Left ventricle myocardium inferior (tissue), 1 donor: ENCODE measurements at places on chromosomes 4 and X. TPM values are rescaled to one million over a fixed set of nuclear protein-coding genes. Genes with fewer than 3 reads are reported as not detected.

DNA sequence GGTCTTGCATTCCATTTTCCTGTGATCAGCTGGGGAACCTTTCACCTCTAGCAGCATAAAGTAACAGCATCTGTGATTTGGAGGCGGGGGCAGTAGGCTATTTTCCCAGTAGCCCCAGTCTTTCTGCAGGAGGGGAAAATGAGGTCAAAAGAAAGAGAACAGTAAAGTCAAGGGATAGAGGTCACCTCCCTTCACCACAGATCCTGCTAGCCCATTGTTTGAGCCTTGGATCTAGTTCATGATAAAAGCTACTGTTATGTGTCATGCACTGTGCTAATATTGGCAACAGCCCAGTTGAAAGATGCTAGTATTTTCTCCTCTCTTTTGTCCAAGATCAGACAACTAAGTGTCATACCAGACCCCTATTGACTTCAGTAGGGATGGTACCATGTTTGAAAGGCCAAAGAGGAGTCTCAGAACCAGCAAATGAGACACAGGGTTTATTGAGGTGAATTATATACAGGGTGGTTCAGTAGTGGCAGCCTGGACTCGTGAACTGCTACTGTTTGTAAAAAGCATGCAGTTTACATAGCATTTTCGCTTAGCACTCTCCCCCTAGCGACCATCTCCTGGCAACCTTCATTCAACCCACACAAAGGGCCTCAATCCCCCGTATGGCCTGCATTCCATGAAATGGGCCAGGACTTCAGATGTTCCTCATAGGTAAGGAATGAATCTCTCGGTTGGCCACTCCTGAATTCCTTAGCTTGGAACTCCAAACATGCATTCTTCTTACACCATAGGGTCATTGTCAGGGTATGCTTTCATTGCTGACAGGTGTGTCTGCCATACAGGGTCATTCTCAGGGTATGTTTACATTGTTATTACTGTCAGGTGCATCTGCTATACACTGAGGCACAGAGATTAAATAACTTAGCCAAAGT lies 170.0 kb upstream of the FRMPD4 start:
- DNase-seq: no peak

Gene ALB
- not detected for total RNA-seq

Gene ZNF141
- 8.2 TPM for total RNA-seq

DNA sequence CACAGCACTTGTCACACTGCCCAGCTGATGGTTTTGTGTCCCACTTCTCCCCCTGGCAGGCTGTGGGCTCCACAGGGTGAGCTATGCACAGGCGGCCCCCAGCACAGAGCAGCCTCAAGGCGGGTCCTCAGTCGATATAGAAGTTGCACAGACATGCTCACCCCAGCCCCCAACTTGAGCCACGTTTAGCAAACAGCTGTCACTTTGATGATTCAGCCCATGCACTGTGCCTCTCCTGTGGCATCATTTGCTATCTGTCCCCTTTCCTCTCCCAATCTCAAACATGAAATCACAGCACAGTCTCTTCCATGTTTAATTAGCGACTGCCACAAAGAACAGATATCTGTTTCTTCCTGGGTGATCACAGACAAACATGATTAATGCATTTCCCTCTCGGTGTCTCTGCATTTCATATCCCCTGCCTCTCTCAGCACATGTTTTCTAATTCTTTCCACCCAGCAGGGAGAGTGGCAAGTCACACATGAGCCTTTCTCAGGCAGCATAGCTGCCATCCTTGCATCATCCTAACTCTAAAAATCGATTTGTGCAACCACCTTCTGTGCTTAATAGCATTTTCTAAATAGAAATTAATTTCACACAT lies 204.9 kb downstream of the EVC2 start:
- no peak for DNase-seq

- no peak for DNase-seq
These were observed 33.2 kb upstream of the SLC9A7 start for GRCh38 chrX:46791927-46792809.

GRCh38 chrX:133999031-133999705 lies 13.8 kb upstream of the GPC3 start:
- peak; percentile 16 for DNase-seq

- peak; percentile 28 for DNase-seq
These were observed 46.1 kb downstream of the TMEM150C start for GRCh38 chr4:82515705-82516104.

Gene MID2
- total RNA-seq: 6.3 TPM

GRCh38 chrX:118131336-118131735 lies 14.7 kb upstream of the KLHL13 start:
- no peak for DNase-seq

DNA sequence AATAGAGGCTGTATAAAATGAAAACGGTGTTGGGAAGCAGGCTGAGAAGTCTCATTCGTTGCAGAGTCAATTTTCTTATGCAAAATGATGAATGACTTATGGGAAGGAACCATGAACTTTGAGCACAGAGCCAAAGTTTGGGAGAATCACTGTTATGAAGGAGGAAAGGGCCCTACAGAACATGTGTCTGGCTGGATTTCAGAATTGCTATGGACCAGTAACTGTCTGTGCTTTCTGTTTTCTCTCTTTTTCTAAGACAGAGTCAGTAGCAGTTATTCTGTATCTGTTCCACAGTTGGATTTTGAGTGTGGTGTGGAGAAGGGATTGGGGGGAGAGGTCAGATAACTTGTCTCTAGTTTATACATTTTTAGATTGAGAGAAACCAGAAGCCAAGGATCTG lies 265.0 kb upstream of the HS3ST1 start:
- DNase-seq: no peak

DNA sequence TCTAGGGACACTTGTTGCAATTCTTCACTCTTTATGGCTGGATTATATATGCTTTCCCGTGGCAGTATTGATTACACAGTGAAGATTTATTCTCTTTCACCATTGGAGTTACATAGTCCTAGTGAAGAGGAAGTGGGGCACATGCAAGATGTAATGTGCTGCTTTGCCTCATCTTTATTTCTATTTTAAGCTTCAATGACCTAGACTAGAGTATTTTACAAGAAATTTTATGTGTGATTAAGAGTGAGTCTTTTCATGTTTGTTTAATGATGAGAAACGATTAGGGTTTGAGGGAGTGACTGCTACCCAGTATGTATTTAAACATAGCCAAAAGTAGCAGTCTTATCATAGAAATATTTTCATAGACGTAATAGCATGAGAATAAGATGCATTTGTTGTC lies 30.8 kb downstream of the DIAPH2 start:
- DNase-seq: no peak

GRCh38 chr4:98283219-98284189 lies 22.3 kb downstream of the RAP1GDS1 start:
- DNase-seq: no peak

- no peak for DNase-seq
These were observed 145.5 kb upstream of the NPY2R start for GRCh38 chr4:155062948-155063347.

DNA sequence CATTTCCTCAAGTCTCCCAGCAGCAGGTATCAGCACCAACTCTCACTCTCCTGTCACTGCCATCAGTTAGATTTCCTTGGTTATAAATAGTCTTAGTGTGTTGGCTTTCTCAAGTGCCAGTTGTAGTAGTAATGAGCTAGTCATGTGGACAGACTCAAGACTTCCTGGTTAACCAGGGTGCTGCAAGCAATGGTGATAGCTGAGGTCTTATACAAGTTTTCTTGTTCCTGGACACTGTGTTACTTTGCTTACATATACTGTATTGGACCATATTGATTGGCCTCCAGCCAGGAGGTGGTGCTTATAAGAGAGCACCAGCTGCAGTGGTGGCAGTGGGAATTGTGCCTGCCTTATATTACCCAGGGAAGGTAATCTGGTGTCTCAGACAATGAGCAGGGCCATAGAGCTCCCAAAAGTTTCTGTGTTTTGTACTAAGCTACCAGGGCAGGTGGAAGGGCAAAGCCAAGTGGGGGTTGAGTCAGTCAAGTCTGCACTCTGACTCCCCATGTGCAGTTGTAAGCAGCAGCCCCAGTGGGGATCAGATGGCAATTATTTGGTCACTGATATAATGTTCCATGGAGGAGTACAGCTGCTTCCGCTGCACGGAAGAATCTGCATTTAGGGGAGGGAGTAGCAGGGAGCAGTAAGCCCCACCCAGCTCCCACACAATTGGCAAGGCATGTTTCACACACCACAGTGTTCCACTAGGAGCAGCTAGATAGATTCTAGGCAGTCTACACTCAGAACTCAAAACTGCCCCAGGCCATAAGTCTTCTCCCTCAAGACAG lies 24.1 kb upstream of the ZDHHC15 start:
- DNase-seq: no peak

Gene PWWP3B
- 15.5 TPM for total RNA-seq

Gene GLRA3
- total RNA-seq: not detected

DNA sequence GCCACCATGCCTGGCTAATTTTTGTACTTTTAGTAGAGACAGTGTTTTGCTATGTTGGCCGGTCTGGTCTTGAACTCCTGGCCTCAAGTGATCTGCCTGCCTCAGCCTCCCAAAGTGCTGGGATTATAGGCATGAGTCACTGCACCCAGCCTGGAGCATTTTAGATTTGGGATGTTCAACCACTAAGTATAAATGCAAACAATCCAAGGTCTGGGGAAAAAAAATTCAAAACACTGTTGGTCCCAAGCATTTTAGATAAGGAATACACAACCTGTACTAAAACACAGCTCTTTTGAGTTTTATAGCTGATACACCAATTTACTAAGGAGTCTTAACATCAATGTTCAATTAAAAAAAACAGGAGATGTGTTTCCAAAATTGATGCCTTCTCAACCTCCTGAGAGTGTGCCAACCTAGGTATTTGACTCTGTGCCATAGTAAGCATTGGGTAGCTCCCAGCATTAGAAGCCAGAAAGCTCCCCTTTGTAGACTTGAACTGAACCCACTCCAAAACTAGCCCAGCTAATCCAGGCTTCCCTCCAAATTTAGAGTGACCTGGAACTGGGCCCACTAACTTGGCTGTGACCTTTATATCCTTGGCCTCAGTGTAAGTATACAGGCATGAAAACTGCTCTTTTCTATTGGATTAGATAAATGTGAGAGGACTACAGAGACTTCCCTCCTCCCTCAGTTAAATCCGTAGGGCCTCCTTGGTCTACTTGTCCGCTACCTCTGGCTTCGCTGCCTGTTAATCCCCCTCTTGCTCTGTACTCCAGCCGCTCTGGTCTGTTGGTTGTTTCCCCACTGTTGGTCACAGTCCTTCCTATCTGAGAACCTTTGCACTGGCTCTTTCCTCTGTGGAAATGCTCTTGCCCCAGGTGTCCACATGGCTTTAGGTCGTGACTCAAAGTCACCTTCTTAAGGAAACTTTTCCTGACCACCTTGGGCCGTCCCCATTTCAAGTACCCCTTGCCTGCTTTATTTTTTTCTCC lies 77.6 kb downstream of the CCKAR start:
- peak; percentile 58 for DNase-seq

DNA sequence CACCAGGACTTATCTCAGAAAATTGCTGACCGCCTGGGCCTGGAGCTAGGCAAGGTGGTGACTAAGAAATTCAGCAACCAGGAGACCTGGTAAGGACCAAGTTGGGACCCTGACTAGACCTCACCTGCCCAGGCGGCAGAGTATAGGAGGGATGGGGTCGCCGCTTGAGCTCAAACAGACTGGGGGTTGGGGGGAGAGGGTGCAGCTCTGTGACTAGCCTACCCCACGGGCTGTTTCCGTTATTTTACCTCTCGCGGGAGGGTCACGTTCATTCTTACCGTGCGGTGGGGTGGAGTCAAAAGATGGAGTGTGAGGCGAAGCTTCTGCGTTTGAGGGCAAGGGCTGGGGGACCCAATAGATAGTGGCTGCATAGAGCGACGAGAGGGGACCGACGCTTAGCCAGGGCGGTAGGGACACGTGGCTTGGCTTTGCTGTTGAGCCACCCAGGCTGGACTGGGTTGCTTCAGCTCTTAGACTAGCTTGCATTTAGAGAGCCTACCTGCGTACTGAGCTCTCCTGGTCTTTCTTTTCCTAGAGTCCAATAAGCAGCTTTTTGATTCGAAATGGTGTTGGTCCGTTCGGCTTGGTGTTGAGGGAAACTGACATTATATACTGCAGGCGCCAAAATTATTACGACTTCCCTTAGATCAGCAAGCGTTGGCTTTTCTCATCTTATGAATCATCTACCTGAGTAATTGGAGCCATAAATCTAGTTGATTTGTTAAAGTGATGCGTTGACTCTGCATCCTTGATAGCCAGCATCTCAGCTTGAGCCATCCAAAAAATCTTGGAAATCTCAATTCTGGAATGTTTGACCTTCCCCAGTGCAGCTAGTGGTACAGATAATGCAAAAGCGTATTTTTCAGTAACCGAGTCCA lies 591 bp downstream of the PRPS1 start:
- DNase-seq: peak; percentile 13

DNA sequence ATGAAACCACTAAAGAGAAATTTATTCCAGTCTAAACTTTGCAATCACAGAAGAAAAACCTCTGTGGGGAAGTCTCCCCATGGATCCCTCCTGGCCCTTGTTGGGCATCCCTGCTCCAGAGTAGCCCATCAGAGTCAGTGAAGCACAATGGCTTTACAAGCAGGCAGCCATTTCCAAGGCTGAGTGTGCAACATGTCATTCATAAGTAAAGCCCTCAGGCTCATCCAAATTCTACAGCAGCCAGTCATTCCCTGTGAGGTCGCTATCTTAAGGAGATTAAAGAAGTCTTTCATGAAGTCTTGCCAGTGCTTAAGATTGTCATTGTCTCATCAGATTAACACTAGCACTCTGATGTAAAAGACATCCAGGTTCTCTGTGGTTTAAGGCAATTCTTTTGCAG lies 17.0 kb upstream of the MAPK10 start:
- no peak for DNase-seq

Gene KLHL4
- total RNA-seq: 0.74 TPM

- no peak for DNase-seq
These were observed 144.4 kb downstream of the GLRA2 start for GRCh38 chrX:14673764-14674163.

DNA sequence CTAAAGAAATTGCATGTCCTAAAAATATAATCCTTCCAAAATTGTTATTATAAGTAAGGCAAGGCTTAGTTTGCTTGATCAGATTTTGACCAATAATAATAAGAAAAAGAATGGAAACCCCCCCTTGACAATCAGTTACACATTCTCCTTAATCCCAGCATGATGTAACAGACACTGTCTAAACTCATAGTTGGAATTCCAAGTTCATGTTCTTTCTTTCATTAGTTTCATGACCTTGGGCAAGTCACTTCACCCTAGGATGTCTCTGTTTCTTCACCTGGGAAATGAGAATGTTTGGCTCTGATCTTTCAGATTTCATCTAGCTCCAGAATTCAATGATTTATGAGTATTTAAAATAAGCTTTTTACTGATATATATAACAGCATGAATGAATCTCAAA lies 64.8 kb downstream of the MAML3 start:
- DNase-seq: no peak

- DNase-seq: no peak
These were observed 400.8 kb upstream of the SLIT2 start for GRCh38 chr4:19850909-19851308.

- peak; percentile 10 for DNase-seq
These were observed 13.4 kb upstream of the PLCXD1 start for GRCh38 chrX:267771-268261.

- no peak for DNase-seq
These were observed 966.2 kb downstream of the RPA4 start for GRCh38 chrX:97849951-97850350.

GRCh38 chr4:107389965-107390364 lies 330.1 kb downstream of the PAPSS1 start:
- DNase-seq: no peak

Gene TRPC3
- total RNA-seq: 0.25 TPM

Gene MXRA5
- total RNA-seq: 2.0 TPM

Gene PCYT1B
- total RNA-seq: 0.36 TPM

Gene DMP1
- not detected for total RNA-seq

- DNase-seq: no peak
These were observed 296.9 kb downstream of the INPP4B start for GRCh38 chr4:142549248-142549647.

Gene EXOC1L
- not detected for total RNA-seq
